Effector CD4-positive, alpha-beta T cell (primary cell): ENCODE measurements at places on chromosomes 2 and 18.
A peak's percentile ranks its signal among the peaks of the same experiment; 100 is the strongest.

DNA sequence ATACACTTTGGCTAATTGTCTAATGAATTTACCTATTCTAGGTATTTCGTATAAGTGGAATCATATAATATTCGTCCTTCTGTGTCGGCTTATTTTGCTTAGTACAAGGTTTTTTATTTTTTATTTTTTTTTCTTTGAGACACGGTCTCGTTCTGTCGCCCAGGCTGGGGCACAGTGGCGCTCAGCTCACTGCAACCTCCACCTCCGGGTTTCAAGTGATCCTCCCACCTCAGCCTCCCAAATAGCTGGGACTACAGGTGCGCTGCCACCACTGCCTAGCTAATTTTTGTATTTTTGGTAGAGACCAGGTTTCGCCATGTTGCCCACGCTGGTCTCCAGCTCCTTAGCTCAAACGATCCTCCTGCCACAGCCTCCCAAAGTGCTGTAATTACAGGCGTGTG is 38.2 kb downstream of the PCBP1 start:
- DNase-seq, result no peak

GRCh38 chr2:100274566-100275199 is 47.6 kb downstream of the LONRF2 start:
- DNase-seq, result no peak

DNA sequence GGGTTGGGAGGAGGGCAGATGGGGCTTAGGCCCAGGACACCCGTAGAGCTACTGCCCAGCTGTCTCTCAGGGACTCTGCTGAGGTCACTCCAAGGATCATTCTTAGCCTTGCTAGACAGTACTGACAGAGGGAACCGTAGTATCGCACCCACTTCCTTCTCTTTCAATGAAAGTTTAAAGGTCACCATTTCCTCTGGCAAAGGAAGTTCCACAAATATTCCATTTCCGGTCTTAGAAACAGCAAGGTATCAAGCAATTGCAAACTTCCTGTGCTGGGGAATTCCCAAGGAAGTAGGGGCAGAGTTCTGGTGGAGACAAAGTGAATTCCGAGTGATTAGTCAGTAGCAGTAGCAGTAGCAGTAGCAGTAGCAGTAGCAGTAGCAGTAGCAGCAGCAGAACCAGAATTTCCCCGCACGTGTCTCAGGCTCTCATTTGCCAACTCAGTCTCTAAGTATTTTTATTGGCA is 24.7 kb downstream of the IL1B start:
- no peak for DNase-seq

GRCh38 chr2:83191316-83191715 is 1267.8 kb downstream of the SUCLG1 start:
- DNase-seq, result no peak

- no peak for DNase-seq
Measured at GRCh38 chr2:111058264-111058663, 62.5 kb upstream of the BCL2L11 start.

DNA sequence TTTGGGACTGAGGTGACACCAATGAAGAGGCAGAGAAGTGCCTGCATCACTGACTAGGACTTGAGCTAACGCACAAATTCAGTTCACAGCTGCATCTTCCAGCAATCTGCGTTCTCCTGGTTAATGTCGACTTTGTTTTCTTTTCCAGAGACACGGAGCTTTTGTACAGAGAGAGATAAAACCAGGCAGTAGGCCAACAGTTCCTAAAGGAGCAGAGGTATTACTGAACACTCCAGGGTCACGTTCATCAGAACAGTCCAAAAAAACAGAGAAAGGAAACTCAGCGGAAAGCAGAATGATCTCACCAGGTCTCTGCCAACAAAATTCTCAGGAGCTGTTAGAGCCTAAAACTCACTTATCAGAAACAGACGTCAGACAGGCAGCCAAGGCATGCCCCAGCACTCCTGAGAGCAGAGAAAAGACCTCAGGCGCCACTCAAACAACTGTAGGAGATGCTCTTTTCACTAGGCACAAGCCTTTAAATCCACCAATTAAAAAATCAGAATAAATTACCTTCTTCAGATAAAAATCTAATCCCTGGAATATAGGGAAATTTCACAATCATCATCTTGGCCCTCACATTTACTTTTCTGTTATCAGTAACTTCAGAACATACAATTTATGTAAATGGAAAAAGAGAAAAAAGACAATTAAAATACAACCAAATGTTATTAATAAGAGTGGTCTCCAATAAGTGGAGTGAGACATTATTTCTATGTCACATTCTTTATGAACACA is 95.9 kb upstream of the SPTBN1 start:
- no peak for DNase-seq

DNA sequence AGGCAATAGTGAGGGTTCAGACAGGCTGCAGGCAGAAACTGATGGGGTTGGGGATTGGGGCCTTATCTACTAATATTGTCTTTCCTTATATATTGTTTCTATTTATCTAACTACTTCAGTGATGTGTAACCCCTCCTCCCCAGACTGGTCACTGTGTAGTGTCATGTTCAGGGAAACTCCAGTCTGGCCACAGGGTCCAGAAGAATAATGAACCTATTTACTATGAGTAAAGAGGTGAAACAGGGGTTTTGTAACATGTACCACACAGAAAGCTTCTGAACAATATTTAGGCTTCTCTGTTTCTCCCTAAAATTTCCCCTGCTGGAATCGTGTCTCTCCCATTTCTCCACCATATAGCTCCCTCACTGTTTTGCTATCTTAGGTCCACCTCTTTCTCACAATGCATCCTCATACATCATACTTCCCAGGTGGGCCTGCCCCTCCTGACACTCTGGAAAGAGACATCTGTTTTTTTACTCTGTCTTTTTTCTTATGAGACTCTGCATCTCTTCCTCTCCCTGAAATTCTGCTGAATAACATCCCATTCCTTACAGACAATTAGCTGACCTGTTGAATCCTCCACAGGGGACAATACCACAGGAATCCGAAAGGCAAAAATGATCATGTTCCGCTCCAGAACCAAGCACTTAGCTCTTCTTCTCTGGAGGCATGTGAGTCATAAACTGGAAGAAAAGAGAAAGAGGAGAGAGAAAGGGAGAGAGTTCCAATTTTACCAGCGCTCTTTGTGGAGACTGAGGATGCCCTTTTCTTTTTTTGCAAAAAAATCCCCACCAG is 154.8 kb downstream of the ZEB2 start:
- DNase-seq, result no peak

GRCh38 chr2:100666996-100667395 is 104.2 kb downstream of the PDCL3 start:
- no peak for DNase-seq

- DNase-seq, result no peak
Measured at GRCh38 chr2:186205254-186205911, 280.7 kb upstream of the ZC3H15 start.

GRCh38 chr2:152038441-152038958 is 60.3 kb downstream of the CACNB4 start:
- no peak for DNase-seq

- DNase-seq, result no peak
Measured at GRCh38 chr2:226979004-226979403, 143.2 kb downstream of the RHBDD1 start.

GRCh38 chr2:18209934-18210639 is 331.6 kb downstream of the KCNS3 start:
- no peak for DNase-seq

GRCh38 chr2:239283961-239284795 is 116.6 kb downstream of the HDAC4 start:
- no peak for DNase-seq

- DNase-seq, result no peak
Measured at GRCh38 chr2:121634354-121635307, 14.6 kb downstream of the CLASP1 start.

DNA sequence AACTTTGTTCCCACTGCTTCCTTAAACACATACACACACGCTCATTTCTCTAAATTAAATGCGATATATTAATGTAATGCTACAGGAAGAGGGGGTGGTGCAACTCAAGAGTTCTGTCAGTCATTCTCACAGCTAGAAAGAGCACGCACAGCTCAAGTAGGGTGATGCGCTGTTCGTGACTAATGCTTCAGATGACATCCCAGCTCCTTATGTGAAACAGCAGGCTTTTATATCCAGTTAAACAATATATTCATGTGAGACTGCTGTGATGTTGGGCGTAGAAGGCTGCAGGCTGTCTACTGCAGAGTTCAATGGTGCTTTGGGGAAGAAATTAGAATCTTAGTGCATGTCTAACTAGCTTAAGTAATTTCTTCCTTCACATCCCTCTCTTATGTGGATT is 912.6 kb upstream of the FSHR start:
- no peak for DNase-seq

DNA sequence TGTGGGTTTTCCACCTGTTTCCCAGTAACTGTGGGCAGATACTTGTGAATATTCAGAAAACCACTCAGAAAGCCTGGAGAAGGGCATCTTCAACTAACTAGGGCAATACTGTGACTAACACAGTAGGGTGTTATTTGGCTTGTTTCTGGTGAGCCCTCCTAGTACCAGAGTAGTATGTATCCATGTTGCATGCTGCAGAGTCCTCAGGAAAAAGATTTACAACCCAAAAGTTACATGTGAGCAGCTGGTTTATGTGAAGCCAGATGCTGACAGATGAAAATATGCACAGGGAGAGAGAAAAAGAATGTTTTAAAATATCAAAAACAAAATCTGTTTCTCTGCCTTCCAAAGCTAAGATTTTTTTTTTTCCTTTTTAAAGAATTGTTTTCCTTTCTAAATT is 333.2 kb upstream of the UBE2E3 start:
- DNase-seq, result no peak

- DNase-seq, result no peak
Measured at GRCh38 chr18:12307701-12308385, at the start of gene TUBB6. TUBB6 (plus strand) TSS chr18:12308241; CDS start chr18:12308293, 52 bp downstream.

- DNase-seq, result no peak
Measured at GRCh38 chr18:32871786-32872185, 99.0 kb upstream of the KLHL14 start.

DNA sequence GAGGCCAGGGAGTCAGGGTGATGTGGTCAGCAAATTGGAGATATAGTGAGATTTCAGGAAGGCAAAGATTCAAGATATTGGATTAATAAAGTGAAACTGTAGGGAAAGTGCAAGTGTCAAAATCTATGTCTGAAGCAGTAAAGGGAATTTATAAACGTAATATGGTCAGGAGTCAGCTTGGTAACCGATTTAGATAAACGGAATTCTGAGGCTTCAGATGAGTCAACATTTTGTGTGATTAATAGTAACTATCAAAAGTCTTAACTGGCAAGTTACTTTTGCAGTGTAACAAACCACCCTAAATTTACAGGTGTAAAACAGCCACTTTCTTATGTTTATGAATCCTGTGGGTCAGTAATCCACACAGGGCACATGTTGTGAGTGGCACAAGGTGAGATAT is 10.9 kb downstream of the MTX2 start:
- no peak for DNase-seq

- no peak for DNase-seq
Measured at GRCh38 chr2:137689549-137689948, 274.7 kb upstream of the HNMT start.

DNA sequence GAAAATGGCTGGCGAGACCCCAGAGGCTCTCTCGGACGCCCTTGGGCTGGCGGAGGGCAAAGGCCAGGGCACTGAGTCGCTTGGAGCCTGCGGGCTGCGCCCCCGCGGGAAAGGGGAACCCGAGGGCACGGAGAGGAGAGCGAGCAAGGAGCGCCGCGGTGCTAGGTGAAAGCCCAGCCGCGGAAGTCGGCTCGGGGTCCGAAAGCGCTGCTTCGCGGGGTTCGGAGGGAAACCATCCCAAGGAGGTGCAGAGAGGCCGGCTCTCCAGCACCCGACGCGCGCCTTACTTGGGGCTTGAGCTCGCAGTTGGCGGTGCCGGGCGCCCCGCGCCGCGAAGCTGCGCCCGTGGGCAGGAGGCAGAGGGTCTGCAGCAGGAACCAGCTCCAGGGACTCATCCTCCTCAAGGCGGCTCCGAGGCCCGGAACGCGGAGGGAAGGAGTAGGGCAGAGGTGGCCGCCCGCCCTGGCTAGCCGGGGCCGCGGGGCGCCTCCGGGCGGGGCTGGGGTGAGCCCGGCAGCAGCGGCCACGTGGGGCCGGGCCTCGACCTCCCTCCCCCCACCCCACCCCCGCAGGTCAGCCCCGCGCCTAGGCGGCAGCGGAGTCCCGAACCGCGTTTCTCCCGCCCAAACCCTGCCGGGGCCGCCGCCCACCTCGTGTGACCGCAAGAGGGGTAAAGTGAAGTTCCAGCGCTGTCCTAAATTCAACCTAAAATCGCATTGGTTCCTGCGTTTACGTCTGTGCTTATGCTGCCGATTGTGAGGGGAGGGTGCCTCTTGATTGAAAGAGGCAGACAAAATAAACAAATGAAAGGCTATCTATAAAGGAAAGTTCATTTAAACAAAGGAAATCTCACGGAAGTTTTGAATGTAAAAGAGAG is at the start of gene TRABD2A:
Gene TRABD2A, minus strand, starts transcription at position 440 of the 877 bp plus-strand sequence. Its CDS starts 45 bp downstream, at position 395.
- peak; percentile 41 for DNase-seq

DNA sequence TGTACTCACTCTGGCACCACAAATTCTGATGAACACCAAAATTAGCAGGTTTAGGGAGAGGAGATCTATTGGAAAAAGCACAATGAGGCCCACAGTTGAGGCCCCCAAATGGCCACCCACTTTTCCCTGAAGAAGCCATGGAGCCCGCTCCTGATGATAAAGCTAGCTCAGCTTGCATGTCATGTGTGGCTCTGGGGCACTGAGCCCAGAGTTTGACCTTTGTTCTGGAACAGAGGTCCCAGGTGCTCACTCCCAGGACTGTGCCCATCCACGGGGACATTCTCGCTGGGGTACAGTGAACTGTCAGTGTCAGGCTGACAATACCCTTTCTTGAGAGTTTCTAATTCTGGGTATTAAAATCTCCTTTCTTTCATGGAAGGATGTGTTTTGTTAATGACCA is 36.2 kb downstream of the XDH start:
- no peak for DNase-seq

- DNase-seq, result no peak
Measured at GRCh38 chr2:17813010-17813741, 3.1 kb upstream of the MSGN1 start.

- no peak for DNase-seq
Measured at GRCh38 chr2:109238580-109238979, 109.6 kb downstream of the SH3RF3 start.

DNA sequence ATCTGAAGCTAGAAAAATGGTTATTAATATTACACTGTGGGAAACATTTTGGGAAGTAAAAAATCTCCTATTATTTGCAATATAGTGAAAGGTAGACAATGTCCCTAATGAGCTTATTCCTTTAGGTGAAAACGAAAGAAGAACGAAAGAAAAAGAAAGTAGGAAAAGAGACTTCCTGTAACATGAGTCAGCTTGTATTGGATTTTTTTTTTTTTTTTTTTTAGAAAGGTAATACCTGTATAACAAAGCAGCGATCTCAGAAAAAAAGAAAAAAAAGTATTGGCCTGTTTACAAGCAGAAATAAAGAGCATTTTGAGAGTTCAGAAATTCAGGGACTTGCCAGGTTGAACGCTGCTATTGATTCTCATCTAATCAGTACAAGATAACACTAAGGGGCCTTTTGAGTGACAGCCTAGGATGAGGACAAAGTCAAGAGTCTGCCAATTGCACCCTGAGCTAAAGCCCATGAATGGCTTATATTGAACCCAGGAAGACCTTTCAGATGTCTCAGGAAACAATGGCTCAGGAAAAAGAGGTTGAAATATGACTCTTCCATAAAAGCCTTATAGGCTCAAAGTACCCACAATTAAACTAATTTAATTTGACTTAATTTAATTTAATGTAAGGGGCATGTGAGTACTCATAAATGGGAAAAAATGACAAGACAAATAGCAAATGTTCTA is 615.6 kb upstream of the CDH2 start:
- no peak for DNase-seq
